CD4-positive, alpha-beta T cell treated with Interleukin-17A for 4 hours (primary cell): ENCODE measurements at places on chromosomes 5 and 9.

DNA sequence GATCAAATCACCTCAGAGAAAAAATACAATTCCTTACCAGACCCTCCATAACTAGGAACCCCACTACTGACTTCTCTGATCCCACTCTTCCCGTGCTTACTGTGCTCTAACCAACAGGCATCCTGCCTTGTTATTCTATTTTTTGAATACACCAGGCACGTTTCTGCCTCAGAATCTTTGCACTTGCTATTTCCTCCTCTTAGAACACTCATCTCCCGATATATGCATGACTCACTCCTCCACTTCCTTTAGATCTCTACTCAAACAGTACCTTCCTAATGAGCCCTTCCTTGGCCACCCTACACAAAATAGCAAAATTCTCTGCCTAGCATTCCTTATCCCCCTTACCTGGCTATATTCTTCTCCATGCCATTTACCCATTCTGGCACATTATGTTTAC is 43.9 kb downstream of the MAPKAP1 start:
- no peak for DNase-seq

- DNase-seq, result no peak
Observed at GRCh38 chr5:75450069-75450468, 61.4 kb downstream of the CERT1 start.

DNA sequence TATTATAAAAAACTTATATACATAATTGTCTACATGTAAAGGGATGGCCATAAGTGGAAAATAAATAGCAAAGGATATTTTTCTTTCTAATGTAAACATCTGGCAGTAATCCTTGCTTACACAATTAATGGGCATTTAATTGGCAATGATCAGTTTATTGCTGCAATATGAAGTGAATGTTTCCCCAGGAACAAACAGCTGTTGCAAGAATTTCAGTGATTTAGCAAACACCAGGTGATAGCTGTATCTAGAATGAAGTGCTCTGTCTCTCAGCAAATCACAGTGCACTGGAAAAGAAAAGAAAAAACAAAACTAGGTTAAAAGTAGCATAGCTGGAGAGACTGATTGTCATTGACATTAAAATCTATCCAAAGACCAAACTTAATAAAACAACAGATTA is 594.5 kb upstream of the ARRDC3 start:
- DNase-seq, result no peak

GRCh38 chr5:129021744-129022143 is 56.5 kb downstream of the SLC27A6 start:
- no peak for DNase-seq

DNA sequence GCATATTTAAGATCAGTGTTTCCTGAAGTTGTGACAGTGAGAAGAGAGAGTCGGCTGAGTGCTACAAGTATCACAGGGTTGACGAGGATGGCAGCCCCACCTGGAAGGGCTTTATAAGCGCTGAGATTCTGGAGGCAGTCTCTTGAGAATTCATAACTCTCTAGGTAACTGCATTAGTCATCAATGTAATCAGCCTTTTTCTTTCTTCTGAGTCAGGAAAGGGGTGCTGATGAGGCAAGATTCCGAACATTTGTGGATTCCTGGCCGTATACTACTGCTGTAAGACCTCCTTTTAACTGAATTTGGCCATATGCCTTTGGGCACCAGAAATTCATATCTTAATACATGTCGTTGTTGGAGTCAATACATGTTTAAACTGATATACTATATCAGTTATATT is 6.6 kb upstream of the RNF20 start:
- no peak for DNase-seq

- no peak for DNase-seq
Observed at GRCh38 chr9:106615118-106615889, 247.7 kb upstream of the ZNF462 start.
